Cortex of kidney (tissue), 1 donor: ENCODE measurements at places on chromosomes 3 and 15.

DNA sequence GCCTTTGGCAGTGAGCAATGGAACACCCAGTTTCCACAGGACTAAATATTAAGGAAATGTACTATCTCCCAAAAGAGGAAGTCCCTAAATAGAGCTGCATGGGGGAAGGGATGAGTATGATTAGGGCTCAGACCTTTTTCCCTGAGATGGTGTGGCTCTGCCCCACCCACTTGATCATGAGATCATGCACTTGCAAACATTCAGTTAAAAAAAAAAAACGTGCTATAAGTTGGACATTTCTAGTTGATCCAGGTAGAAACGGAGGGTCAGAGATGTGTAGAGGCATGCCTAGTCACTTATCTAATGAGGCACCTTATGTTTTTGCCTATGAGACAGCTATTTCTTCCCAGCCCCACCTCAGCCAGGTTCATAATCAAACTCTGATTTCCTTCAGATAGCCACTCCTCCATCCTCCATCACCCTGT, 24.5 kb upstream of the SSR3 start:
- no peak for DNase-seq

DNA sequence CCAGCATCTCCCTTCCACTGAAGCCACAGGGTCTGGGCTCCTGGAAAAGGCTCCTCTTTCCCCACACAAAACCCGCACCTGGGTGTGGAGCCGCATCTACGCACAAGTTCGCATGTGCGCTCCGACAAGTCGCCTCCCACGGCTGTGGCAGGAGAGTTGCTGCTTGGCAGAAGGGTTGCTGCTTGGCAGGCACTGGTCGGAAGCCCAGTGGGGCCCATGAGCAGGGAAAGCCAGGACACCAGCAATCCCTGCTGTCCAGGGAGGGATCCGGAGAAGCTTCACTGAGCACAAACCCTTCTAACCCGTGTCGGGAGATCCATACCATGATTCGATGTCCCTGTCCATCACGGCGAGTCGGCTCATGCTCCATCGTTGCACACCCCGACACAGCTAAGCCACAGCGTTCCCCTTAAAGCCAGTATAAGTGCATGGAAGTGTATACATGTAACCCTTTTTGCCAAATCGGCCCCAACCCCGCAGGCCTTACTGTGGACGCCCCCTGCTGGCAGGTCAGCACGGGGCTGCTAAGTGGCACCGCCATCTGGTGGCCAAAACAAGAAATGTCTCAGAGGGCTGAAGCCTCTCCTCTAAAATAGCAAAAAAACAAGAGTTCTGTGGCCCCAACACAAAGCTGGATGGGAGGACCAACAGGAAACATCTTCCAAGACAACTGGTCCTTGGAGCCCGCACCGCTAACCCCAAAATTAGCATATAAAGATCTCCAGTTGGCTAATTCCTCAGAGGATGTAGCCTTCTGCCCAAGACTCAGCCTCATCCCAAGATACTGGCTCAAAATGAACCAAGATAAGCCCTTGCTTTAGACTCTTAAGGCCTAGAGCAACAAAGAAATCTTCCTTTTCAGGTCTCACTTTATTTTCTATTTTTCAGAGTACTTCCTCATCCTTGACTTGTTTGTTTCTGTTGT, 8.3 kb downstream of the ANKRD63 start:
- DNase-seq, result no peak

DNA sequence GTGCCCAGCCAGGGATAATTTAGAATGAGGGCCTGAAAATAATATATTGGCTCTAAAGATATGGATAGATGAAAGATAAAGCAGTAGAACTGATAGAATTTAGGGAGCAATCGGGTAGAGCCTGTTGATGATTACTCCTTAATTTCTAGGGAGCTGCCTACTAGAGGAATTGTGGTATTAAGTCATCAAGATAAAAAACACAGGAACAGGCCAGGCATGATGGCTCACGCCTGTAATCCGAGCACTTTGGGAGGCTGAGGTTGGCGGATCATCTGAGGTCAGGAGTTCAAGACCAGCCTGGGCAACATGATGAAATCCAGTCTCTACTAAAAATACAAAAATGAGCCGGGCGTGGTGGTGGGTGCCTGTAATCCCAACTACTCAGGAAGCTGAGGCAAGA, 130.4 kb downstream of the PCCB start:
- no peak for DNase-seq

- no peak for DNase-seq
Observed at GRCh38 chr3:43540624-43541023, 81.2 kb downstream of the ANO10 start.

DNA sequence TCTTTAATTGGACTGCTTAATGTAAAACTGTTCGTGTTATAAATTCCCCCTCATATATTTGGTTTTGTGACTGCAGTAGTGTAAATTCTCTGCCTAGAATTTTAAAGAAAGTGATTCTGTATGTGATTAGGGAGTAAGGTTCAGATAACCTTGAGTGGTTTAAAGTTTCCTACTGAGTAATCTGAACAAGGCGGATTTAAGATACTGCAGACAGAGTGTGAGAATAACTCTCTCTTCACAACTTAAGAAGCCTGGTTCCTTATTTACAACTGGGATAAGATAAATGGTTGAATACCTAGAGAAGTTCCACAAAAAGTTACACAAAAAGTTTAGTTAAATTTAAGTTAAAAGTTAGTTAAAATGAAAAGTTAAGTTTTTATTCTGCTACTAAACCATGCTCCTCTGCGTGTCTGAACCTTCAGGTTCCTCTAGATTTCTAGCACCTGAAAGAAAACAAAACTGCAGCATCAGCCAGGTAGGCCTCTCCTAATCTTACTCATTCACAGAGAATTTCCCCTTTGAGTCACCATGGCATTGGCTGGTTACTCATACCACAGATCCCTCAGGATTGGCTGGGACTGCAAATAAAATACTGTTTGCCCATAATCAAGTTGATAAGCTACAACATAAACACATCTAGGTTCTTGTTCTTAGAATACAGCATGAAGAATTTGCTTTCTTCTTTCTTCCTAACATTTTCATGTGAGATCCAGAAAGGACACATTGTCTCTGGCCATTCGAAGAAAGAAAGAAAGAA, at the start of gene ARL14:
ARL14 (plus strand) TSS at position 614 of the 757 bp plus-strand sequence. CDS start 187 bp downstream, outside the sequence.
- no peak for DNase-seq

DNA sequence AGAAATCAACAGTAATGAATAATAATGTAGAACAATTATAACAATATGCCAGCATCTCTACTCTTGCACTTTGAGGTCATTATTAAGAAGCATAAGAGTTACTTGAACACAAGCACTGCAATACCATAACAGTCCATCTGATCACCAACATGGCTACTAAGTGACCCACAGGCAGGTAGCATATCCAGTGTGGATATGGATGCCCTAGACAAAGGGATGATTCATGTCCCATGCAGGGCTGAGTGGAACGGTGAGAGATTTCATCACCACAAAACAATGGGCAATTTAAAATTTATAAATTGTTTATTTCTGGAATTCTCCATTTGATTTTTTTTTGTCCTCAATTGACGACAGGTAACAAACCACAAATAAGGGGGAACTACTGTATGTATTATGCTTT, 107.7 kb upstream of the TSC22D2 start:
- no peak for DNase-seq

DNA sequence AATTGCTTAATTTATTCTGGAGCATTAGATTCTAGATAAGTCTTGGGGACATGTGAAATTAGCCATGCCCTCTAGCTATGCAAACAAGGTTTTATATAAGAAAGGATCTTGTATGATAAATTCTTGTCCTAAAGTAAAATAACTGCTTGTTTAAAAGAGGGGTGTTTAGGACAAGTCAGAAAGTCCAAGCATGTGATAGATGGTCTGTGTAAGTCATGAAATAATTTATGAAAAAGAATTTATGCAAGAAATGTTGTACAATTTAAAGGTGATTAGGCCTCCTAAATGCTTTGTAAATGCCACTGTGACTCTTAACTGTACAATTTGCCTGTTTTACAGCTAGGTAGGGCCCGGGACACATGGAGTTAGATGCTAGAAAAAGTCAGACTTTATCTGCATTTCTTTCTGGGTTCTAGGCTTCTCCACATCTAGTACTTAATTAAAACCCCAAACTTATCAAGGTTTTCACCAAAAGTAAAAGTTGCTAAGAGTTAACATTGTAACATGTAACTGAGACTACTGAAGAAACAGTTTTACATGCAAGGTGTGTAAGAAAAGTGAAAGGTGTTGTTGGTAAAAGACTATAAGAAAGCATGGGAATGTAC, 13.2 kb downstream of the LINS1 start:
- DNase-seq, result no peak

DNA sequence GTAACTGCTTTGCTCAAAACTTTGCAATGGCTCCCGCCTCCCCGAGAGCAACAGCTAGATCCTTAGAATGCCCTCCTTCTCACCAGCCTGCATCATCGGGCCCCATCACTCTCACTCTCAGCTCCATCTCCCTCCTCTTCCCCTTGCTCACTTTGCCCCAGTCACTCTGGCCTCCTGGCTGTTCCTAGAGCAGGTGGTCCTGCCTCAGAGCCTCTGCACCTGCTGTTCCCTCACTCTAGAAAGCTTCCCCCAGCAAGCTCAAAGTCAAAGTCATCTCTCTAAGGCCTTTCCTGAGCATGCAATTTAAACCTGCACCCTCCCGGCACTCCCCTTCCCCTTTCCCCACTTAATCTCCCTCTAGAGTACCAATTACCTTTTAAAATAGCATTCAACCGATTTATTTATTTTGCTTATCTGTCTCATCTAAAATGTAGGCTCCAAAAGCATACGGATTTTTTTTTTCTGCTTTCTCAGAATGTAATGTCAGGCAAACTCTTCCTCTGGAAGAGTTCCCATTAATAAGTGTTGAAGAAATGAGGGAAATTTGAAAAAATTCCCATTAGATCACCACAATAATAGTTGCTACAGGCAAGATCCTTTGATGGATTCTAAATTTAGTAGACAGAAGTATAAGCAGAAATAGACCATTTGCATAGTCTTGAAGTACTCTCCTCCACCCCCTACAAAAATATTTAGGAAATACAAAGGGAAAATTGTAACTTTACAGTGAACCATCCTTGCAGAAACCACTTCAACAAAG, 15.9 kb upstream of the HES1 start:
- no peak for DNase-seq

DNA sequence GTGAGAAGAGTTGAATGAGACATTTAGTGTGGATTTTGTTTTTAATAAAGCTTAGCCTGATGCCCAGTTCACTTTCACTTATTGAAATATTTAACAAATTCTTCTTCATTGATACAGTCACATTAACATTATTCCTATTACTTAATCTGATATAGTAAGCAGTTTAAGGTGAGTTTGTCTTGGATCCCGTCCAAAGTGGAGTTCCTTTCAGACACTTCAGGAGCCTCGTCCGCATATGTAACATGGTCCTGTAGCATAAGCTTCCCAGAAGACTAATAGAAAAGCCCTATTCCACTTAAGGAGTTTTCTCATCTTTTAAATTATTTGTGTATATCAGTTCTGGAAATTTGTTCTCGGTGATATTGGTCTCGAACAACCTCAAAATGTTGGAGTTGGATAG, 39.7 kb upstream of the MLF1 start:
- no peak for DNase-seq

- no peak for DNase-seq
Observed at GRCh38 chr3:6921066-6921465, 60.2 kb downstream of the GRM7 start.

DNA sequence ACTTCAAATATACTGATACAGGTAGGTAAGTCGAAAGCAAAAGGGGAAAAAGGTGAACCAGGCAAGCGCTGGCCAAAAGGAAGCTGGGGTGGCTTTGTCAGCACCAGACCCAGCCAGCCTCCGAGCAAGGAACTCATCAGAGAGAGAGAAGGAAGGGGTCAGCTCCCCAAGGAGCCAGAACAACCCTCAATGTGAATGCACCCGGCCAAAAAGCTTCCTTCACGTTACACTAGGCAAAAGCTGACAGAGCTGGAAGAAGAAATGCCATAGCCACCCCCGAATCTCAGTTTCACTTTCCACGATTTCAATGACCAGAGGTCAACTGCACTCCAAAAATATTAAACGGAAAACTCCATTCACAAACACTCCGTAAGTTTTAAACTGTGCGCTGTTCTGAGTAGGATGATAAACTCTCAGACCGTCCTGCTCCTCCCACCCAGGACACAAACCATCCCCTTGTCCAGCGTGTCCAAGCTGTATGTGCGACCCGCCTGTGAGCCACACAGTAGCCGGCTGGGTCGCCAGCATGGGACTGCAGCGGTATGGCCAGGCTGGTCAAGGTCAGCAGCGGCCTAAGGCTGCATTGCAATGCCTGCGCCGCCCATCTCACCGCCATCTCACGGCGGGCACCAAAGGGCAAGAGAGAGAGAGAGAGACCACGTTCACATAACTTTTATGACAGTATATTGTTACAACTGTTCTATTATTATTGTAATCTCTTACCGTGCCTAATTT, 29.7 kb downstream of the CYFIP1 start:
- DNase-seq, result no peak

GRCh38 chr3:157300981-157301663, 135.5 kb upstream of the PTX3 start:
- DNase-seq, result no peak

GRCh38 chr3:32140943-32141342, 34.5 kb downstream of the GPD1L start:
- no peak for DNase-seq

DNA sequence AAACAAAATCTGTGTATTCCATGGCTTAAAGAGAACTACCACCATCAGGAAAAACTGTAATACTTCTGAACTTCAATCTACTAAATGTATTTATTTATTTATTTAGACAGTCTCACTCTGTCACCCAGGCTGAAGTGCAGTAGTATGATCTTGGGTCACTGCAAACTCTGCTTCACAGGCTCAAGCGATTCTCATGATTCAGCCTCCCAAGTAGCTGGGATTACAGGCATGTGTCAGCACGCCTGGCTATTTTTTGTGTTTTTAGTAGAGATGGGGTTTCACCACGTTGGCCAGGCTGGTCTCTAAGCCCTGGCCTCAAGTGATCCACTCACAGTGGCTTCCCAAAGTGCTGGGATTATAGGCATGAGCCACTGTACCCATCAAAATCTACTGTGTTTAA, 202.3 kb upstream of the POU1F1 start:
- no peak for DNase-seq

- DNase-seq, result no peak
Observed at GRCh38 chr15:53841651-53842050, 82.2 kb upstream of the WDR72 start.

DNA sequence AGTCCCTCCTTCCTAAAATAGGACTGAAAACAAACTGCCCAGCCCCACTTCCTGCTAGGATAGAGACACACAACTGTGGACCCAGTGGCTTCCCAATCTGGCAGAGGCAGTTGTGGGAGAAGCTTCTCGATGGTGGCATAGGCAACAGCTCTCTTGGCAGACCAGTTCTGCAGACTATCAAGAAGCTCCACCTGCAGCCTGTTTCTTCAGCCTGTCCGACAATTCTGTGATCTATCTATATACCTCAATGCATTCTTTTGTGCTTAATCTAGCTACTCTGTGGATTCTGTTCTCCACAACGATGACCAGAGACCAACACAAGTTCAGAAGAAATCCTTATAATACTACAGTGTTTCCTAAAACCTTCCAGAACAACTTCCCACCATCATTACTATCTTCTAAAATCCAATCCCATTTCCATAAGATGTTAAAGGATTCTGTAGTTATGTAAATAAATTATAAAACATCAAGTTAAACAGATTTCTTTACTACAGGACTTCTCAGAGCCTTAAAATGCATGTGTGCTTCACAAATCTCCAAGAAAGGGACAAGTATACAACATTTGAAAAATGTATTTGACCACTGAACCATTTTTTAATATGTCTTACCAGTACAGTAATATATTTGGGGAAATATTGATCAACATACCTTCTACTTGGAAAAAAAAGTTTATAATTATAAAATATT, 57.7 kb downstream of the IGF2BP2 start:
- DNase-seq, result no peak
